ENCODE measurements at places on chromosomes 16 and 17.

DNA sequence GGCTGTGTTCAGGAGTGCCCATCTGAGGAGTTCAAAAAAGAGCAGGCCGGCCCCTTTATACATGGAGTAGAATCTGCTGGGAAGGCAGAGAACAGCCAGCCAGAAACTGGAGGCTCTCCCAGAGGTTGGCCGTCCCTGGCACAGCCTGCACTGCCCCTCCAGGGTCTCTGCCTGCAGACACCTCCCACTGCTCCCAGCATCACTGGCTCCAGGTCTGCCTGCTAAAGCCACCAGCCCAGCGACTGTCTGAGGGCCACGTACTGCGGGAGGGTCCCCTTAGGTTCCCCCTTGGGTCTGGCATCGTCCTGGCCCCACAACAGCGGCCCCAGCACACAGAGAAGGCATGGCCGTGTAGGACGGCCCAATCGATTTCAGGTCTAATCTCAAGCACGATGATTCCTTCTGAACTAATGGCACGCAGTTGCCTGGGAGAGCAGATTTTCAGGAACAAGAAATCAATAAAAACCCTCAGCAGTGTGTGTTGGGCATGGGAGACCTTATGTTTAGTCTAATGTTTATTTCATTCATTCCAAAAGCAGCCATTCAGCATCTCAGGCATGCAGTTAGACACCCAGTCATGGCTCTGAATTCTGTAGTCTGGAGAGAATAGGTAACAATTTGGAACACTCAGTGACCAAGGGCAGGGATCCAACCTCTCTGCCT lies 95.6 kb downstream of the PGS1 start:
- no peak for DNase-seq

DNA sequence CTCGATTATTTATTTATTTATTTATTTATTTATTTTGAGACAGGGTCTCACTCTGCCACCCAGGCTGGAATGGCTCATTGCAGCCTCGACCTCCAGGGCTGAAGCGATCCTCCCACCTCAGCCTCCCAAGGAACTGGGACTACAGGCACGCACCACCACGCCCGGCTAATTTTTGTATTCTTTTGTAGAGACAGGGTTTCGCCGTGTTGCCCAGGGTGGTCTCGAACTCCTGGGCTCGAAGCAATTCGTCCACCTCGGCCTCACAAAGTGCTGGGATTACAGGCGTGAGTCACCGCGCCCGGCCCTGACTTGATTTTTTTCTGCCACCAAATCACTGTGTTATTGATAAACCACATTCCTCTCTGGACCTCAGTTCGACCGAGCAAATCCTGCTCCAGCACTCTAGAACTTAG lies 758 bp upstream of the RPL23A start:
- DNase-seq, result no peak

DNA sequence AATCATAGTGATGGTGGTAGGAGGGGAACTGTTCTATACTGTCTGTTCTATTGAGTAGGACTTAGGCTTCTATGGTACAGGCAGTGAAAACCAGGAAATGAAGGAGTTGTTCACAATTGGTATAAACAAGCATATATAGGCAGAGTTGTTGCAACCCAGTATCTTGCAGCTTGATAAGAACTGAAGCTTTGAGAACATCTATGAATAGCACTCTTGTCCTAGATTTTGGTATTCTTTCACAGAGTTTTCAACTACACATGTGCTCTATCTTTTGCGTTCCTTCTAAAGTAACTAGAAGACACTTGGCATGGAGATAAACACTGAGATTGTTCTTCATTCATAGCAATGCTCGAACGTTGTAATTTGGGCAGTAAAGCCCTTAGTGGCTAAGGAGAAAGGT lies 91.8 kb downstream of the KCNJ2 start:
- DNase-seq, result no peak

- DNase-seq, result no peak
Observed at GRCh38 chr17:7850701-7851437, 4.0 kb upstream of the TMEM88 start.

- DNase-seq, result no peak
Observed at GRCh38 chr16:67304020-67304419, 22.5 kb downstream of the KCTD19 start.

DNA sequence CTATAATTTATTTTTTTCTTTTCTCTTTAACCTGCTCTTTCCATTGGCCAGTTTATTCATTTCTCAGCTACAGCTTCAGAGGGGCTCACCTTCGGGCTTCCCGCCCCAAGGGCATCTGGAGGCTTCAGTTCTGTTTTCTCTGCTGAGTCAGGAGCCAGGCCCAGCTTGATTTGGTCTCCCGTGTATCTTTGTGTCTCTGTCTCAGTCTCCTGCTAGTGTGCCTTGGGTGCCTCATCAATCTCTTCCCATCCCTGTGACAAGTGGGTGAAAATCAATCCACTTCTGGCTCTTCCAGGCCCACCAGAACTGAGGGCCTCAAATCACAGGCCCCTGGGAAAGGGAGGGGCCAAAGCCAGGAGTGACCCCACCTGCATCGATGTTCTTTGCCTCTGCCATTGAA lies 72.1 kb downstream of the CCDC182 start:
- no peak for DNase-seq

DNA sequence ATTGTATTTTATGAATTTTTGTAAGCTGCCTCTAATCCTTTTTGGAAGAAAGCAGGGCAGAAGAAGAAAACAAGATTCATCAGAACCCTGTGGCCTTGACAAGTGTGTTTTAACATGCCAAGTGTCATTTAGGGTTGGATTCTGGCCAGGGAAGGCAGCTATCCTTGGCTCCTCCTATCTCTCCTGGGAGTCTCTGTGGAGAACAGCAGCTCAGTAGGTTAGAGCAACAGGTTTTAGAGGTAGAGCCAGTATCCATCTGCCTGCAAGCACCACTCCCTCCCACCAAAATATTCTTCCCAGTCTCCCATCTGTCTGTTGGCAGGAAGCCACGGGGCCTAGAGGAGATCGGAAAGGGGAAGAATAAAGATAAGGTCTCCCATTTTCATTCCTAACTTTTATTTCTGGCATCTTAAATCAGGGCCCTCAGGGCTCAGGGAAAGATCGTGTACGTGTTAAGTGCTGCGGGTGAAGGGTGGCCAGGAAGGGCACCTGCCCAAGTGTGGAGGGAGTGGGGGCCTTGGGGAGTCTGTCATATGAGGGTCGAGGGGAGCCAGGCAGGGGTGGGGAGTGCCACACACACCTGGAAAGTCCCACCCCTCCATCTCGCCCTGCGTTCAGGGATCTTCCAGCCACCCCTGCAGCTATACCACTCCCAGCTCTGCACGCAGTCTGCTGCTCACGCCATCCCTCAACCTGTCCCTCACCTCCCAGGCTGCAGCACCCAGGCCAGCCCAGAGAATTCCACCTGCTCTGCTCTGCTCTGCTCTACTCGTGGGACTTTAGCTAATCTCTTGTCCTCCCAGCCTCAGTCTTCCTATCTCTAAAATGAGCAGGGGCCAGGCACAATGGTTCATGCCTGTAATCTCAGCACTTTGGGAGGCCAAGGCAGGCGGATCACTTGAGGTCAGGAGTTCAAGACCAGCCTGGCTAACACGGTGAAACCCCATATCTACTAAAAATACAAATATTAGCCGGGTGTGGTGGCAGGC lies 17.1 kb upstream of the CPSF4L start:
- DNase-seq, result no peak

GRCh38 chr17:61540874-61541273 lies 50.1 kb downstream of the NACA2 start:
- no peak for DNase-seq

- DNase-seq, result no peak
Observed at GRCh38 chr17:59074494-59074893, 32.2 kb downstream of the TRIM37 start.

DNA sequence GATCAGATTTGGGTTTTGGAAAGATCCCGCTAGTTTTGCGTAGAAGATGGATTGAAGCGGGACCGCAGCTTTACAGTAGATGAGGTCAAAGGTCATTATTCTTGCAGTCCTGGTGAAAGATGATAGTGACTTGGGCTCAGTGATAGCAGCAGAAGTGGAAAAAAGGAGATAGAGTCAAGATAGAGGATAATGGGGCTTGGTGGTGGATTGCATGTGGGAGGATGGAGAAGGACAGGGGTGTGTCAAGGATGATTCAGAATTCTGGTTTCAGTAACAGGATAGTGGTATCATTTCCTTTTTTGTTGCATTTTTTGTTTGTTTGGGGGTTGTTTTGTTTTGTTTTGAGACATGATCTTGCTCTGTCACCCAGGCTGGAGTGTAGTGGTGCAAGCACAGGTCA lies 28.7 kb downstream of the CHD9NB start:
- no peak for DNase-seq

- no peak for DNase-seq
Observed at GRCh38 chr17:33421933-33422332, 128.8 kb upstream of the ASIC2 start.

DNA sequence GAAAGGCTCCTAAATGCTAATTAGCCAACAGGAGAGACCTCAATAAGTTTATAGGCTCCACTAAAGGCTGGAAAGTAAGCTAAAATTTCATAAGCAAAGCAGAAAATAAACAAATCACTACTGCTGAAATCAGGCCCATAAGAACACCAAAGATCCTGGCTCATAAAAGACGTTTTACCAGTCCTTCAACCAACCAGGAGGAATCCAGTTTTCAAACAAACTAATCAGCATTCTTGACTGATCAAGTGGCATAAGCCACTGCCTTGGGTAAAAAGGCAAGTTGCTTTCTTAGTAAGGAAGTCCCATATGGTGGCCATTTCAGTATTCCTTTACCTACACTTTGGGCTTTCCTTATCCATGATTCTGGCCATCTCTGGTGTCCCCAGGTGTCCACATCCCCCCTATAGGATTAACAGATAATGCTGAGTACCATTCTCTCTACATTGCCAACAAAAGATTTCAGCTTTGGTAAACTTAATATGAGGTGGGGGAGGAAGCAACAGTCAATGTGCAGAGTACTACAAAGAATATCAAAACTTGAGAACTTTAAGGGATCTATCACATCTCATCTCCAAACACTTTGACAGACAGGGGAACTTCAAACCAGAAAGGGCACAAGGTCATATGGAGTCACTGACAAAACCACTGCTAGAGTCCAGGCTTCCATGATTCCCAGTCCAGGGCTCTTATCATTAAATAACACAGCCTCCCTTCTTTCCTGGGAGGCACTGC lies 1.3 kb downstream of the TOM1L2 start:
- no peak for DNase-seq

DNA sequence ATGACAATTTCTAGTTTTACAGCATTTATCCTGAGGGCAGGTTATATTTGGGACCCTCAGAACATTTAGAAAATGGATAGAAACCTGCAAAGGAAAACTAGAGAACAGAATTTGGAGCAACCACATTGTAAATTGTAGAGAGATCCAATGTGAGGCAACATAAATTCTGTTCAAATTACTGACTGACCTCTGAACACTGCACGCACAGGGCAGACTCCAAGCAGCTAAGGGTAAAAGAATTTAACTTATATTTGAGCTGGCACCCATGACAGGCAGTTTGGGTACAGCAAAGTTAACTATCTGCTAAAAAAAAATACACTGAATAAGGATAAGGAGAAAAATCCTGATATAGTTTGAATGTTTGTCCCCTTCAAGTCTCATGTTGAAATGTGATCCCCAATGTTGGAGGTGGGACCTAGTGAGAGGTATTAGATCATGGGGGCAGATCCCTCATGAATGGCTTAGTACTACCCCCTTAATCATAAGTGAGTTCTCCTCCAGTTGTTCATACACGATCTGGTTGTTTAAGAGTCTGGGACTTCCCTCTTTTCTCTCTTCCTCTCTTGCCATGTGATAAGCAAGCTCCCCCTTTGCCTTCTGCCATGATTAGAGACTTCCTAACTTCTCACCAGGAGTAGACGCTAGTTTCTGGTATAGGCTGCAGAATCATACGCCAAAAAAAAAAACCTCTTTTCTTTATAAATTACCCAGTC lies 75.7 kb downstream of the FBXL20 start:
- no peak for DNase-seq

GRCh38 chr17:36761203-36761950 lies 160.0 kb downstream of the MRM1 start:
- DNase-seq, result no peak

DNA sequence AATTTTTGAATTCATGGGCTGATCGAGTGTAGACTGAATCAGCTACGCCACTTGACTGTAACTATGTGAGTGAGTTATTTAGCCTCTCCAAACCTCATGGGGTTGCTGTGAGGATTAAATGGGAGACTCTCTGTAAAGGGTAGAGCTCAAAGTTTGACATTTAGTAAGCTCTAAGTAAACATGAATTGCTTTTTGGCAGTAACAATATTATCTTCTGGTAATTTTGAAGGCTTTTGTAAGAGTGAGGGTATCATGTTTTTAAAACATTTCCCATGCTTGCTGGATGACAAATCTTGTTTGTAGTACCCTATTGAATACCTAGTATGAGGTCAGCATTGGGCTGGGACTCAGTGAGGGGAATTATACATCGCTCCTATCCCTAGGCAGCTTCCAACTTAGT lies 35.3 kb downstream of the MRTFB start:
- DNase-seq, result no peak

GRCh38 chr17:3448059-3448665 lies 14.5 kb upstream of the OR1E2 start:
- no peak for DNase-seq

DNA sequence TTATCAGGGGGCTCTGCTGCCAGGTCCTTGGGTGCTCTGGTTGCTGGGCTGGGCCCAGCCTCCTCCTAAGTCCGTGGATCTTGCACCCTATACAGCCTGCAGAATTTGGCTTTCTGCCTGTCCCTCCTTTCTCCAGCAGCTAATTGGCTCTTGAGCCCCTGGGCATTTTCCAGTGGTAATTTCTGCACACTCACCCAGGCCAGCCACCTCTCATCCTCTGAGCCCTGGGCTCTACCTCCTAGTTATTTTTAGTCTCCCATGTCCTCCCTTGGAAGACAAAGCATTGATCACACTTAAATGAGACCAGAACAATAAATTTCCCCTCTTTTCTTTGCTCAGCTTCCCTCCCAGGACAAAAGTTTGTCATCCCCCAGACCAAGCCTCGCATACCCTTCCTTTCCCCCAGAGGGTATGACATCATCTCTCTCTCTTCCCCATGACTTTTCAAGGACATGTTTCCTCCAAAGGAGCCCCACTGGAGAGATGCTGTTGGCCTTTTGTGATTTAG lies 38.1 kb downstream of the C17orf75 start:
- DNase-seq, result no peak

DNA sequence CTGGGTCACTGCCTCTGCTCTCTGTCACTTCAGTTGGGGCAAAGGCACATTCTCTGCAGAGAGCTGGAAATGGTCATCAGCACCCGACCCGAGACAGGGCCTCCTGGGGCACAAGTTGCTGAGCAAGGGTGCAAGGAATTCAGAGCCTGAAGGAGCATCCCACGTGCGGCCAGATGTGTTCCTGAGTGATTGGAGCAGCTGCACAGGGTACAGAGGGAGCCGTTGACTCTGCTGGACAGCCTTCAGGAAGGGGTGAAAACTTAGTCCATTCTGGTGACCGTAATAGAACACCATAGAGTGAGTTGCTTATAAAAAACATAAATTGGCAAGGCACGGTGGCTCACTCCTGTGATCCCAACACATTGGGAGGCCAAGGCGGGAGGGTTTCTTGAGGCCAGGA lies 106.8 kb downstream of the CCDC182 start:
- DNase-seq, result no peak

DNA sequence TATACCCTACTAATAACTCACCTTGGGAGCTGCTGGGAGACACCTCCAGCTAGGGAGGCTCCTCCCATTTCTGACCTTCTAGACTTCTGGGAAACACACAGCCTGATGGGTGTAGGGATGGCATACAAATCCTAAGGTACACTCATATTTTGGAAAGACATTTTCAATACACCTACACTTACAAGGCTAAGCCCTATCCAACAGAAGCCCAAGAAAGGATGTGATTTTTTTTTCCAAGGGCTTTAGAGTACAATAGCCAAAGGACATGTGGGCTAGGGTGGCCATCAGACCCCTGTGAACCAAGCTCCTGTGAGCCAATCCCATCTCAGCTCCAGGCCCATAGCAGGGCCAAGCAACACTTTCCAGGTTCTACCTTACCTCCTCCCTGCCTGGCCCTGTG lies 143.9 kb downstream of the AATF start:
- no peak for DNase-seq
